ENCODE measurements at places on chromosomes 1 and 21. TPM values are rescaled to one million over a fixed set of nuclear protein-coding genes. Genes with fewer than 3 reads are reported as not detected.

DNA sequence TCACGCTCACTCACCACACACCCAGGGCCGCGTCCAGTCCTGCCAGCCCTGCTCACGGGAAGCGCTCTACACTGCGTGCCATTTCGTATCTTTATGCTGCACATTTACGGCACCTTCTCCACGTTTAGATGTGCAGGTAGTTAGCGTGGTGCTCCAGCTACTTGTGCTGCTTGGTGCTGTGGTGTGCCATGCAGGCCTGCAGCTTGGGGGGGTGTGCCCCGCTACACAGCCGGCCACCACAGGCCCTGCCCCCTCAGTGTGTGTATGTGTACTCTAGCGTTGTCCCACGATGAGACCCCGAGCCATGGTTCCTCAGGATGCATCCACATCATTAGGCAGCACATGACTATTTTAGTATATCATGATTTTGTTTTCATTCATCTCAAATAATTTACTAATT lies 38.3 kb downstream of the SNAP47 start:
- no peak for DNase-seq

Gene OR6N1
- total RNA-seq: not detected

Gene PLD5
- not detected for total RNA-seq

DNA sequence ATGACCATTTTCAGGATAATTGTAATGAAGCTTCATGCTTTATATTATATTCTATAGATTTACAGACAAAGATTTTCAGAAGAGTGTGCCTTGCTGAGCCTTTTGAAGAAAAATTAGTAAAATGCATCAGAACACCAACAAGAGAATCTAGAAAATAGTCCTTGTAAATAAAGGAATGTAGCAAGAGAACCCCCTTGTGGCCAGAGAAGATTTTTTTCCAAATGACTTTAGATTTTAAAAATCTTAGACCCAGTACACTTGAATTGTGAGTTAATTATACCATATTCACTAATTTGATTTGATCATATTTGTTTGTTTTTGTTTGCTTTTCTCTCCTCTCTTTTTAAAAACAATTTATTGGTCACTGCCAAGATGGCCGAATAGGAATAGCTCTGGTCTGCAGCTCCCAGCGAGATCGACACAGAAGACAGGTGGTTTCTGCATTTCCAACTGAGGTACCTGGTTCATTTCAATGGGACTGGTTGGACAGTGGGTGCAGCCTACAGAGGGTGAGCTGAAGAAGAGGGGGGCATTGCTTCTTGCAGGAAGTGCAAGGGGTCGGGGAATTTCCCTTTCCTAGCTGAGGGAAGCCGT lies 12.8 kb upstream of the IFI44L start:
- no peak for DNase-seq

Gene CTBS
- 3.2 TPM for total RNA-seq

- peak; percentile 66 for DNase-seq
Measured at GRCh38 chr1:192225703-192226102, 67.4 kb downstream of the RGS18 start.
